NCI-H2029 treated with DMSO at 0.1 percent for 48 hours (cell line): ENCODE measurements at places on chromosomes 12 and 14.

DNA sequence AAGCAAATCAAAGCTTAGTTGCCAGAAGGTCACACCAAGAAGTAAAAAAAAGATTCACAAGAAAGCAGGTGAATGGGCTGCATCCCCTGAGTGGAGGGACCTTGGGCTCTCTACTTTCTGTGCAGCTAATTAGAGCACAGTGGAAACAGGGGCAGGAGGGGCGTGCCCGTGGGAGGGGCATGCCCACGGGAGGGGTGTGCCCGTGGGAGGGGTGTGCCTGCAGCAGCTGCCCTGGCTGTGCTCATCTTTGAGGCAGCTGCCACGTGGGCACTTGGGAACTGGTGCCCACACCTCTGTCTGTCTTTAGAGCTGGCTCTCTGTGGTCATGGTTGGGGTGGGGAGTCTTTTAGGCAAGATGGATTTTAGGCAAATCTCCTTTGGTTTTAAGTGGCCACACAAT is 60.0 kb downstream of the EML1 start:
- DNase-seq: no peak

GRCh38 chr12:14252697-14253096 is 112.8 kb upstream of the ATF7IP start:
- DNase-seq: no peak

GRCh38 chr12:116142936-116143898 is 134.3 kb downstream of the MED13L start:
- DNase-seq: no peak

- DNase-seq: no peak
Measured at GRCh38 chr12:123512838-123513665, 20.5 kb downstream of the RILPL1 start.

GRCh38 chr14:101961746-101962502 is 2.4 kb upstream of the DYNC1H1 start:
- no peak for DNase-seq

DNA sequence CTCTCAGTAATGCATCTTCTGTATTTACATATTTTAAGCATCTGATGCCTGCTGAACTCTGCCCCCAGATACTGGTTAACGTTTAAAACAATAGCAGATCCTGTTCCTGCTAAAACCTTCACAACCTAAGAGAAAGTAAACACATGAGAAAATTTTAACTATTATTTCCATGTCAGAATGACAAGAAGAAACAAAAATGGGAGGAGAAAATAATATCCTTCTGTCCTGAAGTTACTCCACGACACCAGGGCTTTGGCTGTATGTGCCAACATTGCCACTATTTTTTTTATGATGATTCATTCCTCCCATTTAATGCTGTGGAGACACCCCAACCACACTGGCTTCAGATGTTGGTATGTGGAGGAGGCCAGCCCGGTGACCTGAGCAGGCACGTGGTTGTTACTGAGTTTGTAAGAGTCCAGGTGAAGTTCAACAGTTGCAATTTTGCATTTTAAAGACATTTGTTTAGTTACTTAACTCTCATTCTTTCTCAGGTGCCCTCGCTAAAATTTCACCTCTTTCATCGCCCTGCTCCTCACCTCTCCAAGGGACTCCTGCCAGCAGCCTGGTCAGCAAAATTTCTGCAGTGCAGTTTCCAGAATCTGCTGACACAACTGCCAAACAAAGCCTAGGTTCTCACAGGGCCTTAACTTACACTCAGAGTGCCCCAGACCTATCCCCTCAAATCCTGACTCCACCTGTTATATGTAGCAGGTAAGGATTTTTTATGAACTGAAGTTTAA is 65.5 kb upstream of the SLCO1C1 start:
- no peak for DNase-seq

DNA sequence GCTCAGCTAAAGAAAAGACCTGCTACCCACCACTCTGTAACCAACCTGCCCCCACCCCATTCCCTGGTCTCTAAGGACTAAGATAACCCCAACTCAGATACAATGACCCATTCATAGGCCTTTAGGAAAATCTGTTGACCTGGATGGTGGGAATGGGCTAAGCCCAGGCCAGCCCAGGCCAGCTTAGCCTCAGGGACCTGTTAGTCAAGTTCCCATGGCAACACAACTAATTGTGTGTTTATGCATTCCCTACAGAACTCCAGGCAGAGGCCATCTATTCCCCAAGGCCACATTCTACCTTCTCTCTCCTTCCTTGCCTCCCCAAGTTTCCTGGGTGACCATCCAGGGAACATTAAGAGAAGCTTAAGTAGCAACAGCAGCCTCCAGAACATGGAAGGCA is 16.1 kb upstream of the KRT8 start:
- DNase-seq: no peak

DNA sequence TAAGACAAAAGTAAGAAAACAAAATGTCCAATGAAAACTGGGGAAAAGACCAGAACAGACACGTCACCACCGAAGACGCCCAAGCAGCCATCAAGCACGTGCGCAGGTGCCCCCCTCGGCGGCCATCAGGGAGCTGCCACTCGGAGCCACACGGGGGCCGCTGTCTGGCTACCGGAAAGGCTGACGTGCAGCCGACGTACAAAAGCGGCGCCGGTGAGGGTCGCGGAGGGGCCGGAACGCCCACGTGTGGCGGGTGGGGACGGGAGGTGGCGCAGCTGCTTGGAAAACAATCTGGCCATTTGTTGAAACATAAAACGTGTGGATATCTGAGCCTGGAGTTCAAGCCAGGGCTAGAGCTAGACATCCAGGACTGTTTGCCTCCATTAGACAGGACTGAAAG is 60.7 kb downstream of the GALNT9 start:
- no peak for DNase-seq

DNA sequence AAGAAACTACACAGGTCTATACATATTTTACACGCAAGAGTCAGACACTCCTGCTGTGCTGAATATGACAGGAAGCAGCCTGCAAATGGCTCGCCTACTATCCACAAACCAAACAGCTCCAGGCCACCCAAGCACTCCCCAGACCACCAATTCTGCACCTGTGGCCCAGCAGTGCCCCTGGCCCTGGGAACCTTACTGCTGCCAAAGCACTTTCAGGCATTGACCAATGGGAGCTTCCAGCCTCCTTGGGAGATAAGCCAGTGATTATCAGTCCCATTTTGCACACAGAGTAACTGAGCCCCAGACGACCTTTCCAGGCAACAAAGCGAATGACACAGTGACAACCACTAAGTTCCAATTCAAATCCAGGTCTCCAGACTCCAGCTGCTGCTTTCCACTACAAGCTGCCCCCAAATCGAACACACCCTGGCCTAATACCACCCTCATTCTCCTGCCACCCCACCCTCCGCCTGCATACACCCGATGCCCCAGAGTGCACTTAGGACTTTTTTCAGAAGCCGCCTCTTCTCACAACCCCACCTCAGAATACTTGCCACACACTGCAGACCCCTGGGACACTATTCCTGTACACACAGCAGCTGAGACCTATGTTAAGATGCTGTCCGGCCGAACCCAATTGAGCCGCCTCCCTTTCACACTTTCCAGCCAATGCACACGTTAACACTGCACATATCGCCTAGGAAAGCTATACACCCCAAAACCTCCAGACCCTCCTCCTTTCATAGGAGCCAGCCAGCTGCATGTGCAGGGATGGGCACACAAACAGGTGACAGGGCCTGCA is 126.1 kb upstream of the PRMT8 start:
- DNase-seq: no peak

DNA sequence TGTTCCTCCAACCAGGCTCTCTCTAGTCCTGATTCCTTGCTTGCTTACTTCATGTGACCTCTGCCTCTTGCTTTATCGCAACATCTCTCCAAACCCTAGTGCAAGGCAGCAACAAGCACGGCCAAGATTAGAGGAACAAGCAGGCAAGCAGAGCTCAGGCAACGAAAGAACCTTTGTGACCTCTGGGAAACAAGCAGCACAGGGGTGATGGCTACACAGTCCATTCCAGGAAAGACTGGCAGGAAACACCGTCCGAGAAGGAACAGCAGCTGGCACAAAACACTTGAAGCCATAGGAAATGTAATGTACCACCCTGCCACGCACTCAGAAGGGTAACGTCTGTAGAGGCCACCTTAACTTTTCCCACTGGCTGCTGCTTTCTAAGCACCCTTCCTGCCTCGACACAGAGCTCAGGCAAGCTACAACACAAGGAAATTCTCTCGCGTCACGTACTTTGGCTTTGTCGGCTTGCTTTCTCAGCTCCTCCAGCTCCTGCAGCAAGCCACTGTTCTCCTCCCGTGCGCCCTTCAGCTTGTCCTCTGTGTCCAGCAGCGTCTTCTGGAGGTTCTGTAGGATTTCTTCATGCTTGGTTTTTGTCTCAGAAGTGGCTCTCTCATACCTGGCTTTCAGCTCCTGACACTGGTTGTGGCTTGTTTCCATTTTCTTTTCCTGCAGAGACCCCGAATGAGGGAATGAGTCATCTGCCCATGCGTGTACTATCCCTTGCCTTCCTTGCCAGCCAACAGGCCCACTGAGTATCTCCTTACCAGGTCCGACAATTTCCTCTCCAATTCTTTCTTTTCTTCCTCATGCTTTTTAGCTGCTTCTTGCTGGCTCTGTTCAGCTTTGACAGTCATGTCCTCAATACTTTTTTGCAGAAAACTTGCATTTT is 61.4 kb upstream of the VPS33A start:
- no peak for DNase-seq

DNA sequence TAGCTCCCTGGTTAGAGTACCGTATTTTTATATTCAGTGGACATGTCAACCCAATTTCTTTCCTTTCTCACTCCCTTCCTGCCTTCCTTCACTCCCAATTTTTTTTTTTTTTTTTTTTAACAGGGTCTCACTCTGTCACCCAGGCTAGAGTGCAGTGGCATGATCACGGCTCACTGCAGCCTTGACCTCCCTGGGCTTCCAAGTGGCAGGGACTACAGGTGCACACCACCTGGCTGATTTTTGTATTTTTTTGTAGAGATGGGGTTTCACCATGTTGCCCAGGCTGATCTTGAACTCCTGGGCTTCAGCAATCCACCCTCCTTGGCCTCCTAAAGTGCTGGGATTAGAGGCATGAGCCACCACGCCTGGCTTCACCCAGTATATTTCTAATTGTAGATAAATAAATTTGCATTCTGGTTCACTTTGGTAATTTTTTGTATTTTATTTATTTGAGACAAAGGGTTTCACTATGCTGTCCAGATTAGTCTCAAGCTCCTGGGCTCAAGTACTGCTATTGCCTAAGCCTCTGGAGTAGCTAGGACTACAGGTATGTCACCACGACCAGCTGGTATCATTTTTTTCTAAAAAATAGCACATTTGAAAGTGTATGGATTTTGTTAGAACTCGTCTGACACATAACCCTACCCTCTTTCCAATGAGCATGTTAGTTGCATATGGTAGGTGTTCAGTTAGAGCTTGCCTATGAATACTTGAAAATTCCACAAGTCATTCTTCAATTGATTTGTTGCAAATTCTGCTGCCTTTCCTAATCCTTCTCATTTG is 15.7 kb downstream of the SLC38A2 start:
- DNase-seq: no peak

DNA sequence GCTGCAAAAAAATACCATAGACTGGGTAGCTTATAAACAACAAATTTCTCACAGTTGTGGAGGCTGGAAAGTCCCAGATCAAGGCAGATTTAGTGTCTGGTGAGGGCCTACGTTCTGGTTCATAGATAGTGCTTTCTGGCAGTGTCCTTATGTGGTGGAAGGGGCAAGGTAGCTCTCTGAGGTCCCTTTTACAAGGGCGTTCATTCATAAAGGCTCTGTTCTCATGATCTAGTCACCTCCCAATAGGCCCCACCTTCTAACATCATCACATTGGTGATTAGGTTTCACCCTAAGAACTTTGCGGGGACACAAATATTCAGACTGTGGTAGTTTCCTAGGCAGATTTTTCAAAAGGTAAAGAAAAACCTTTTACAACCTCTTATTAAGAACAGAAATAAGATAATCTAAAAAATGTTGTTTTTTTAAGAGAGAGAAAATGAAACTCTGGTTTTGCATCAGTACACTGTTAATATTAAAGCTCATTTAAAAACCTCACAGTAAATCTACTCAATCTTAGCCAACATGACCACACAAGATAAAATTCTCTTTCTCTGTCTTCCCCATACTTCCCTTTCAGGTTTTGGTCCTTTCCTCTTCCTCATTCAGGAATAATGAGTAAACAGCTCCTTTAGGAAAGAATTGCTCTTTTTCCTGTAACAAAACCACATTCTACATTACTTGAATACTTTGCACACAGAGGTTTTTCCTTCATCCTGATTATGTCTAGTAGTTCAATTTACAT is 117.5 kb downstream of the UNC79 start:
- no peak for DNase-seq

- DNase-seq: no peak
Measured at GRCh38 chr12:94481734-94482133, 22.1 kb upstream of the CEP83 start.

DNA sequence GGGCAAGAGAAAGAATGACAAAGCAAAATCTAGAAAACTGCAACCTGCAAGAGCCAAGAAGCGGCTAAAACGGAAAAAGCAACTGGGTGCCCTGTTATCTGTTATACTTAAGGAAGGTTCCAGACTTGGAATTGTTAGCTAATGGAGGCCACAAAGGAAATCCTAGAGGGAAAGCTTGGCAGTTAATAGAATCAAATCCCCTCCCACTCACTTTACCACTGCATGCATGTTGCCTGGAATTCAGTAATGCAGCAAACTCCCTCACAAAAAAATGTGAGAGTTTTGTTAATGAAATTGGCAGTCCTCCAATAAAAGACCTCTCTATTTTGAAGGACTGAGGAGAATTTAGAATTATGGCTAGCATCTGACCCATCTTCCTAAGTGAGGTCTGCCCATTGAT is 164.2 kb upstream of the SOX5 start:
- DNase-seq: no peak

DNA sequence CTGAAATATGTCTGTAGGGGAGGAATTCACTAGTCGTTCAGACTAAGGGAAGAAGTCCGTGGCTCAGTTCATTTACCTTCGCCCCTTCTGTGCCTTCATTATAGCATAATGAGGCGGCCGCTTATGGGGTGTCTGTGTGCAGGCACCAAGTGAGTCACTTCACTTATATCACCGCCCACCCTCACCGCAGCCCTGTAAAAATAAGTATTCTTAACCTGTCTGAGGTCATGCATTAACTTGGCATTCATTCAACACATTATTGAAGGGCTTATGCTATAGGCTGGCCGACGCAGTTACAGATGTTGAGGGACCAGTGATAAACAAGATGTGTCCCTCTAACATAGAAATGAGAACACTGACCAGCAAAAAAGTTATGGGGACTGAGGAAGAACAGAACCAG is 47.7 kb upstream of the PTCSC3 start:
- no peak for DNase-seq

- peak; percentile 5 for DNase-seq
Measured at GRCh38 chr12:52650520-52651081, 1.4 kb downstream of the KRT2 start.
